ENCODE measurements at places on chromosomes 7 and 10. TPM values are rescaled to one million over a fixed set of nuclear protein-coding genes. Genes with fewer than 3 reads are reported as not detected.

SCART1 gene
- total RNA-seq: 2.1 TPM

RARRES2 gene
- 433 TPM for total RNA-seq

ASZ1 gene
- total RNA-seq: not detected

CDNF gene
- total RNA-seq: 2.0 TPM

FANK1 gene
- 4.6 TPM for total RNA-seq

CALY gene
- total RNA-seq: not detected

OGDH gene
- total RNA-seq: 73.4 TPM

VAX1 gene
- not detected for total RNA-seq

RAPGEF5 gene
- total RNA-seq: 49.5 TPM

FAM149B1 gene
- total RNA-seq: 17.3 TPM

RBP4 gene
- 1,485 TPM for total RNA-seq

SLC13A1 gene
- total RNA-seq: not detected

GCK gene
- 0.85 TPM for total RNA-seq

TECPR1 gene
- total RNA-seq: 36.2 TPM

MMRN2 gene
- 47.3 TPM for total RNA-seq

TAC1 gene
- 1.3 TPM for total RNA-seq

NCF1 gene
- 2.9 TPM for total RNA-seq

HOXA7 gene
- total RNA-seq: 4.3 TPM

SLC16A12 gene
- 4.7 TPM for total RNA-seq

LLCFC1 gene
- not detected for total RNA-seq

NXPH1 gene
- total RNA-seq: not detected

SSC4D gene
- total RNA-seq: 11.1 TPM

ICA1 gene
- total RNA-seq: 37.1 TPM

CAV2 gene
- total RNA-seq: 246 TPM

PLCE1 gene
- total RNA-seq: 7.5 TPM

MYL10 gene
- not detected for total RNA-seq

CYP17A1 gene
- not detected for total RNA-seq

ADCYAP1R1 gene
- 2.9 TPM for total RNA-seq

UPK3B gene
- total RNA-seq: not detected

TRIM50 gene
- 0.94 TPM for total RNA-seq

LMOD2 gene
- not detected for total RNA-seq

DLX5 gene
- not detected for total RNA-seq

AGAP9 gene
- total RNA-seq: 11.5 TPM

PSMC2 gene
- total RNA-seq: 113 TPM

FAM25C gene
- total RNA-seq: not detected

CYP2E1 gene
- 1.1 TPM for total RNA-seq

NKX2-3 gene
- total RNA-seq: not detected

EIF5AL1 gene
- not detected for total RNA-seq

UPP1 gene
- total RNA-seq: 50.5 TPM

AGMO gene
- 2.4 TPM for total RNA-seq

TMEM236 gene
- total RNA-seq: 3.2 TPM

C10orf62 gene
- total RNA-seq: not detected

CALN1 gene
- total RNA-seq: 0.68 TPM

IFIT1B gene
- not detected for total RNA-seq

TRPV6 gene
- total RNA-seq: not detected

TAS2R5 gene
- 2.0 TPM for total RNA-seq

LBX1 gene
- total RNA-seq: not detected

TYSND1 gene
- total RNA-seq: 13.8 TPM

SRGN gene
- total RNA-seq: 572 TPM

NPS gene
- total RNA-seq: not detected

MKX gene
- total RNA-seq: 0.51 TPM

EBLN1 gene
- total RNA-seq: not detected

Measured in subcutaneous adipose tissue (tissue), 4 donors.